ENCODE measurements at places on chromosomes 5 and 9.

GRCh38 chr5:178355671-178356070, 123.1 kb upstream of the PHYKPL start:
- DNase-seq, result no peak

DNA sequence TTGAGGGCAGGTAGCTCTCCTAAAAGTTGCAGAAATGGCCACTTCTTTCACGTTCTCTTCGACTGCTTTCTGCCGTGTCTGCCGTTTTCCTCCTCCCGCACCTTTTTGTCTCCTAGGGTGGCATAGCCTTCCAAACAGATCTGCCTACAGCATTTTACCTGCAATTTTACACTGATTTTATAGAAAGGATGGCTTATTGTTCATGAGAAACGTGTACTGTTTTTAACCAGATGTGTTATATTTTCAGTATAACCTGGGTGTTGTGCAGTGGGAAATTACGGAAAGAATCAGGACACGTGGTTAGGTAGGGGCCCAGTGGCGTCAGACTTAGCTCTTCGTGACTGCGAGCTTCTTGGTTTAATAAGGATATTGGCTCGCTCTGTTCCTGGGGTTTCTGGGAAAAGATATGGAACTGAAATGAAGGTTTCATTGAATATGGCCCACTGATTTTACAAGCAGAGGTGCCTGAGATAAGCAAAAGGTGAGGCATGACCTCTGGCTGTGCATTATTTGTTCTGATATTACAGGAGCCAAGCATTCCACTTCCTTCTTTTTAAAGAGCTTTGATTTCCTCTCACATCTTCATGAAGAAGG, 43.7 kb upstream of the PRSS3 start:
- DNase-seq, result no peak

- no peak for DNase-seq
These were observed 337.6 kb upstream of the IRX1 start for GRCh38 chr5:3258050-3258449.

- no peak for DNase-seq
These were observed 1077.4 kb upstream of the ARRDC3 start for GRCh38 chr5:92460505-92460904.

GRCh38 chr5:6818594-6819511, 105.6 kb downstream of the TENT4A start:
- no peak for DNase-seq

GRCh38 chr9:86186696-86187095, 72.8 kb downstream of the C9orf153 start:
- no peak for DNase-seq

GRCh38 chr9:101999441-101999840, 261.0 kb upstream of the GRIN3A start:
- no peak for DNase-seq

- DNase-seq, result no peak
These were observed 1.0 kb upstream of the NIM1K start for GRCh38 chr5:43190755-43191603.

GRCh38 chr9:92032891-92033290, 82.3 kb downstream of the SPTLC1 start:
- no peak for DNase-seq

DNA sequence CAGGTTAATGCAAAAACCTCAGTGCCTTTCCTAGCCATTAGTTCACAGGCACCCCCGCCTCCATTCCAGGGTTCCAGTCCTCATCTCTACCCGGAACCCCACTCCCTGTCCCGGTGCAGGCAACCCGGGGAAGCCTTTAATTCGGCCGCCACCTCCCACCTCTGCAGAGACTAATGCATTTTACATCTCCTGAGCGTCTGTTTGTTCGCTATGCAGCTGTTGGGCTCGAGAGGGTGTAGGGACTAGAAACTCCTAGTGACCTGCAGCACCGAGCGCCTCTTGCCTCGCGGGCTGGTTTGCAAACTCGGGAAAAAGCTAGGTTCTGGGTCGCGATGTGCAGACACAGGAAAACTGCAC, 3.6 kb downstream of the GDNF start:
- no peak for DNase-seq

Data from CD4-positive, alpha-beta T cell treated with Interferon alpha-2 for 1 hour (primary cell).